CD4-positive, alpha-beta T cell treated with Interleukin-21 for 1 hour (primary cell): ENCODE measurements at places on chromosomes 5 and 9.

DNA sequence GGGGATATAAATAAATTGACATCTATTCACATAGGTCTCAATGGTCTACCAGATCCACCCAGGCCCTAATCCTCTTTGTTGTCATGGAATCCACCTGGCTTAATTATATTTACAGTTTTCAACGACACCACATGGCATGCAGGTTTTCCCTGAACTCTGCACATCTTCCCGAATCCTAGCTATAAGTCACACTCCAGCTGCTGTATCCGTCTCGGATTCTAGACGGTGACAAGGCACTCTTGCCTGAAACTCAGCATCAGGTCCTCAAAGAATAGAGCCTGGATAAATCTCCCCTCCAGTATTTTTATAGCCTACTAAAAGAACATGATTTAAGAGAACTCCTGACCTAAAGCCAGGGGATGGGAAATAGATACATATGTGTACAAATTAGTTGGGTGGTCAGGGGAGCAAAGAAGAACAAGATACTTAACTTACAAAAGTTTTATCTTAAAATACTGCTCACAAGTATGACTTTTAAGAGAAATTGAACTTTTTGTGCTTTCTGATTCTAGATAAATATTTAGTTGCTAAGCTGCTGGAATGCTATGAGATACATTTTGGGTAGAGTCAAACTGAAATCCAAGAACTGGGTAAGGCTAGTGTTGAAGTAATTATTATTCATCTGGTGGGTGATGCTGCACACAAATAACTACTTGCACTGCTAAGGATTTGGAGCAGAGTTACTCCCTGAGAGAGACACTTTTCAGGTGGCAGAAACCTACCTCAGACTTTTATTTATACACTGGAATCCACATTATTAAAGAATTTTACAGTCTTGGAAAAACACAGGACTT is 187.3 kb downstream of the EFNA5 start:
- DNase-seq, result no peak

DNA sequence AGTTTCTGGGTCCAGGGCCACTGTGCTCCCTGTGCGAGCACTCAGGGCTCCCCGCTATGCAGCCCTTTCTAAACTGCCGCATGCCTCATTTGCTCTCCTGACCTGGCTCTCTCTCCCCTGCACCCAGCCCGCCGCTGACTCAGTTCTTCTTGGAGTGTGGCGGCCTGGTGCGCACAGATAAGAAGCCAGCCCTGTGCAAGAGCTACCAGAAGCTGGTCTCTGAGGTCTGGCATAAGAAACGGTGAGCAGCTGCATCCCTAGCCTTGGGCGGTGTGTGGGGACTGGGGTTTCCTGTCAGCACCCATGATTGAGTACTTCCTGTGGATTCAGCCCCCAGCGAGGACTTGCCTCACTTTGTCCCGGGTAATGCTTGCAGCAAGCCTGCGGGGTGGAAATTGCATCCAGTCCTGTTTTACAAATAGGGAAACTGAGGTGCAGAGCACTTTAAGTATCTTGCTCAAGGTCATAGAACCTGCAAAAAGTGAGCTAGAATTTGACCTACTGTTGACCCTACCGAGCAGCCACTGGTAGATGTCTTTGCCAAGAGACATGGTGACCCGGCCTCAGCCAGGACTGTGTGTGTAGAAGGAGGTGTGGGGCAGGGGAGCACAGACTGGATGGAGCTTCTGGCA is 27.9 kb downstream of the USP20 start:
- peak; percentile 70 for DNase-seq

DNA sequence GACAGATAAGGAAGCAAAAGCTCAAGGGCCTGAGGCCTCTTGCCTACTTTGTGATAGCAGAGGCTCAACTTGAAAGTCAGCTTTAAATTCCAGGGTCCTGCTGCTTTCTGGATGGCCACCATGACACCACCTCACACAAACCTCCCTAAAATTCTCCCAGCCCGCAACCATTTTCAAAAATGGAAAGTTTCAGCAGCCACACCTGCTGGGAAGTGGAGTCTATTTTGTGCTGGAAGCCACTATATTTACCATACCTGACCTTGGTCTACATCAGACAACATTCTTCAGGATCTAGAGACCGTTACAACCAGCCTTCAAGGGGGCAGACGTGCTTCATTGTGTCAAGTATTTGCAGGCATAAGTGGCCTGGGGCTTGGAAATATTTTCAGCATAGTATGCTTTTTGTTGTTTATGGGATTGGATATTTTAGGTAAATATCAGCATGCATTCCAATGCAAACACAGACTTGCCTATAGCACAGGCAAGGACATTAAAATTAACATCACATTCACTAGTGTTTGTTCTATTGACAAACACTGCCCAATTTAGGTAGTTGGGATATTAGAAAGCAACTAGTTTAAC is 50.9 kb downstream of the BOD1 start:
- no peak for DNase-seq

DNA sequence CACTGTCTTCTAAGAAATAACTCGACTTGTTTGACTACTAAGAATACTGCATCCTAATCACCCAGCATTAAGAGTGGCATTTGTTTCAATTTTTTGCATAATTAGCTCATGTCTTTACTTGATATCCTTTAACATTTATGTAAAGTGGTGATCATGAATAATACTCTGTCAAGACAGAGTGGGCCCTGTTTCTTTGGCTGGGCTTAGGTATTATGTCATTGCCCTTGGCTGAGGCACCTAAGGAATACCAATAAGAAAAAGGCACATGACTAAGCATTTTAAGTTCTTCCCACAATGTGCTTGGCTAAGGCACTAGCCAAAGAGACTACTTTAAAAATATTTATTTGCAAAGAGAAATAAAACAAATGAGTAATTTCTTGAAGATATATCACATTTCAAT is 308.1 kb downstream of the CTNND2 start:
- DNase-seq, result no peak

DNA sequence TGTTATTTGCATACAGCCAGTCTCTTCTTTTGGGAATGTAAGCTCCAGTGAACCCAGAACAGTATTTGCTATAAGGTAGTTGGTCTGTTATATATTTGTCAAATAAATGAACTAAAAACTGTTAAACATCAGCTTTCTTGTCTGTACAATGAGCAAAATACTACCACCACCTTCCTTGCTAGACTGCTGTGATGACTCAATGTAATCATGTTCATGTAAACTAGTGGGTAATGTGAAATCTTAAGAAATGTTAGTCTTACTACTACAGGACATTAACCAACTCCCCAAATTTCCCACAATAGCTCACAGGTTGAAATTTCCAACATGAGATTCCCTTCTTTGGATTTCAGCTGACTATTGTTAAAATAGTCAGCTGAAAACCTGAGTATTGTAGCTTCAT is 176.1 kb downstream of the TRPM3 start:
- DNase-seq, result no peak
